ENCODE measurements at places on chromosomes 16 and 17.
A peak's percentile ranks its signal among the peaks of the same experiment; 100 is the strongest.

GRCh38 chr16:30669026-30669902, 11.0 kb downstream of the FBRS start:
- no peak for DNase-seq

DNA sequence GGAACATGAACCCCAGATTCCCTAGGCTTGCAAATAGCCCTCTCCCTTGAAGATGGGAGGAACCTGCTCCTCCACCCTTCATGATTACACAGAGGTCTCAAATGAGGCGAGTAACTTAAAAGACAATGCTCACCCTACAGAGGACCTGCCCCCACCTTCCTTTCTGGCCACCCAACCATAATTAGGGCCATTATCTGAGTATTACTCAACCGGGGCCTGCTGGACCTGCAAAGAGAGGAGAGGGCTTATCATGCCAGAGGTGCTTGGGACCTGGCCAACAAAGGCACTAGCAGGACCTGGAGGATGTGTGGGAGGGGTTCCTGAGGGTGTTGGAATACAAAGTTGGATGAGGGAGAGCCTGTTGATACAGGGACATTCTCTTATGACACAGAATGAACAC, 42.4 kb downstream of the RNF157 start:
- DNase-seq = no peak

DNA sequence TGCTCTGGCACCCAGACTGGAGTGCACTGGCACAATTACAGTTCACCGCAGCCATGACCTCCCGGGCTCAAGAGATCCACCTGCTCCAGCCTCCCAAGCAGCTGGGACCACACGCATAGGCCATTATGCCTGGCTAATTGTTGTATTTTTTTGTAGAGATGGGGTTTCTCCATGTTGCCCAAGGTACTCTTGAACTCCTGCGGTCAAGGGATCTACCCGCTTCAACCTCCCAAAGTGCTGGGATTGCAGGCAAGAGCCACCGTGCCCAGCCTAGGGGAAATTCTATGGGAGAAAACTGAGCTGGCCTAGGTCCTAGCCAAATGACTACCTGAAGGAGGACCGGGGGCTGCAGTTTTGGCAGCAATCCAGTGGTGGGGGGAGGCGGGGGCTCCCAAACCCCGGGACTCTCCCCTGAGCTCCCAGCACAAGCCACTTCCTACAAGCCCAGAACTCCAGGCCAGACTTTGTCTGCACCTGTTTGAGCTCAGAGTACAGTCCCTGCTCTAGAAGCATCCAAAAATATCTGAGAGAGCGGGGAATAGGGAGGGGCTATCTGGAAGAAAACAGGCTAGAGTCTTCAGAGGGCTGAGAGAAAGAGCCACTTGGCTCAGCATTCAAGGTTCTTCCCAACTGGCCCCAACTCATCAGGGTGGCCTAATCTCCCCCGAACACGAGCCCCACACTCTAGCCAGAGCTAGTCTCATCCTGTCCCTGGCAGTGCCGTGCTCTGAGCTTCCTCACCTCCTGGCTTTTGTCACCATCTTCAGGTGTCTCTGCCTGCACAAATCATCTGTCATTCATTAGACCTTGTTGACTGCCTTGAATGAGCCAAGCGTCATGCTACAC, 9.1 kb downstream of the SRL start:
- no peak for DNase-seq

DNA sequence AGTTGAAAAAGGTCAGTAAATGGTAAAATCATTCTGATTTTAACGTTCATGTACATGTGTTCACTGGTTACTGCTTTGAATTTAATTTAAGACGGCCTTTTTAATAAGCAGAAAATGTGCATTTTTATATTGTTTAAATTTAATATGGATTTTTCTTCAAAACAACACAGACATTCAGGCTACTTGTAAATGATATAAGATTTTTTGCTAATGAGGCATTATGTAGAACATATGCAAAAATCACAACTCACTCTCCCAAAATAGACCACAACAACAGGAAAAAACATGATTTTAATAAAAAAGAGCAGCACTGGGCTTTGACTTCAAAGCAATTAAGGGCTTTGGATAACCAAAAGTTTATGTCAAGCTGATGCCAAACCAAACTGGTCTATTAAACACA, 22.3 kb downstream of the RPGRIP1L start:
- no peak for DNase-seq

GRCh38 chr17:43024407-43025289, at the start of gene RND2:
Gene RND2 (plus strand): TSS chr17:43025231. CDS start chr17:43025348, 117 bp downstream.
- DNase-seq = peak; percentile 44

- no peak for DNase-seq
Observed at GRCh38 chr16:24729951-24730815, 732 bp downstream of the TNRC6A start.

GRCh38 chr16:3577302-3577752, at the start of gene NLRC3:
Gene NLRC3 (minus strand): TSS chr16:3577403. CDS start chr16:3565036, 12,367 bp downstream.
- no peak for DNase-seq

DNA sequence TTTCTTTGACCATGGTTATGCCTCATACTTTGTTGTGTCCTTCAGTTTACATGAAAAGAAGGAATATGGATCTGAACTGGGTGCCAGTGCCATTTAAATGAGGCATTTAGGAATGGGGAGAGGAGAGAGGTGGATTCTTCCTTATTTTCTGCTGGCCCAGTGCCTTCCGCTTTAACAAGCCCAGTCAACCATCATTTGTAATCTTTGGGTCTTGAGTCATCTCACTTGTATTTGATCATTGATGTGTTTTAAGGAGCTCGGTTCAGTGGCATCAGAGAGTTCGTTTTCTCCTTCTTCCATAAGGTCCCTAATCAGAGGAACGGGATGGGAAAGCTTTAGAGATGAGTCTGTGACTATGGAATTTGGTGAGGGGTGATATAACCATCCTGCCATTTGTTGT, 334.9 kb downstream of the WWOX start:
- no peak for DNase-seq

DNA sequence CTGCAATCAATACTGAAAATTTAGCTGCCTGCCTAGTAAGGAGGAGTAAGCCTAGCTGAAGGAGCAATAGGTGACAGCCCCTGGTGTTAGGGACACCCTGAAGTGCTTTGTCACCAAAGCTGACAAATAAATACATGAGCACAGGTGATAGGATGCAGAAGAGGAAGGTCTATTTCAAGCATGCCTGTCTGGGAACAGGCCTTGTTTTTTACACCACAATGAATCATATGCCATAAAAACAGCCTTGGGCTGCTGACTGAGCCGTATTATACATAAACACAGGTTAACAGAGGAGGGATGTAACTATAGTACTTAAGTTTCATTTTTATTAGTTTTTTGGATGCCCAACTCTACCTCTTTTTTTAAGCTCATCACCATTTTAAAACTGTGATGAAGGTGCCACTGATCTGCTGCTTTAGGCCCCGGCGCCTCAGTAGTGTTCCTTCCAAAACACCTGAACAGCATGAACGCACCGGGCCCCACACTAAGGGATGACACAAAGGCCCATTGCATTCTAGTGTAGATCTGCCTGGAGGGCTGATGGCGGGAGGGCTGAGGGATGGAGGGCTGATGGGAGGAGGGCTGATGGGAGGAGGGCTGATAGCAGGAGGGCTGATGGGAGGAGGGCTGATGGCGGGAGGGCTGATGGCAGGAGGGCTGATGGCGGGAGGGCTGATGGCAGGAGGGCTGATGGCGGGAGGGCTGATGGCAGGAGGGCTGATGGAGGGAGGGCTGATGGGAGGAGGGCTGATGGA, 150.3 kb downstream of the AATF start:
- DNase-seq = no peak

GRCh38 chr16:66918803-66919568, at the start of gene CDH16:
Gene CDH16 (minus strand): TSS chr16:66918885. CDS start chr16:66918065, 820 bp downstream.
- no peak for DNase-seq

DNA sequence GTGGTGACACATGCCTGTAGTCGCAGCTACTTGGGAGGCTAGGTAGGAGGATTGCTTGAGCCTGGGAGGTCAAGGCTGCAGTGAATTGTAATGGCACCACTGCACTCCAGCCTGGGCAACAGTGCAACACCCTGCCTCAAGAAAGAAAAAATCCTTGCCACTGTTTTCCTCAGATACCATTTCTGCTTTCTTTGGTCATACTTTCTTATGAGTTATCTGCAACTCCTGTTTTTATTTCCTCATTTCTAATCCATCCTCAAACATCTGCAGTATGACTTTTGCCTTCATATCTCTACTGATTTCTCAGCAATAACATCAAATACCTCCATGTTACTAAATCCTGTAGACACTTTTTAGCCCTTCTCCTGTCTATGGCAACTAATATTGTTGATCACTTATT, 3.1 kb upstream of the AP2B1 start:
- DNase-seq = no peak

DNA sequence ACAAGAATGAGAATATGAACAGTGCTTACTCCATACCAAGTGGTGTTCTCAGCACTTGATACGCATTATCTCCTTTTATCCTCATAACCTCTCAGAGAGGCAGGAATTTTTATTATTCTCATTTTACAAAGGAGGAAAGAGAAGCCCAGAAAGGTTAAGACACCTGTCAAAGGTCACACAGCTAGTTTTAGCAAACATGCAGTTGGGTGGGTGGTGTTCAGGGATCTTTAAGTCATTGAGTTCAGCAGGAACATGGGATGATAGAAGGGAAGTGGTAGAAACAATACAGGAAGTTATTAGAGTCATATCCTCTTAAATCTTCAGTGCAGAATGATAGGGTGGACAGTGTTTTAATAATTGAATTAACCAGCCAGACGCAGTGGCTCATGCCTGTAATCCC, 95.4 kb downstream of the IRX3 start:
- no peak for DNase-seq

- no peak for DNase-seq
Observed at GRCh38 chr16:2854700-2855309, 3.2 kb downstream of the PRSS22 start.

DNA sequence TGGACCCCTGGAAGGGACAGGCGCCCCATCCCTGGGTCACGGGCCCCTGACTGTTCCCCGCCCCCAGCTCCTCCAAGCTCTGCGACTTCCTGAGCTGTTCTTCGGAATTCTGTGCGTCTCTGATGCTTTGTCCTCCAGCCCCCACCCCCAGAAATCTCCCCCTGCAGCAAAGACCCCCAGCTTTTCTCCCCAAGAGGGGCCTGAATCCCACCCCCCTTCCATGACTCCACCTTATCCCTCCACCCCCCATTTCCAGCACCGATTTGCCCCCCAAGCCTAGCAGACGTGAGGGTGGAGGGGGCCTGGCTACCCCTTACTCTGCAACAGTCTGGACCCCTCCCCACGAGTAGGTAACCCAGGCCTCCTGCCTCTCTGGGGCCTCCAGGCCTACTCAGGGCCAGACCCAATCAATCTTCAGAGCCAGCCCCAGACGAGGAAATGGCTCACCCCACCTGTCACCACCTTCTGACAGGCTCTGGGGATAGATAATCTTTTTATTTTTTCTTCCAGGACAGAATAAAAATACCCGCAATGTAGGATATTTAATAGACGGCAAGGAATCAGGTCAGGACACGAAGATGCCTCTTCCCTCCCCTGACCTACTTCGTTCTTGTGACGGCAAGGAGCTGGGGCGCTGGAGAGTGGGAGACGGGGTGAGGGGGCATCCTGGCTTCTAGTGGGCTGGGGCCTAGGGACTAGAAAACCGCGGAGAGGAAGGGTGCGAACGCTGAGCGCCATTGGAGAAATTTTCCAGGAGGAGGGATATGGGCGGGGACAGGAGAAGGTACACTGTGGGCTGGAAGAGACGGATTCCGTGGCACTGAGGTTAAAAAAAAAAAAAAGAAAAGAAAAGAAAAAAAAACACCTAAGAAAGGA, 744 bp upstream of the PLXDC1 start:
- no peak for DNase-seq

GRCh38 chr16:23566724-23567123, 9.2 kb downstream of the UBFD1 start:
- DNase-seq = no peak

GRCh38 chr17:75876190-75876937, 2.0 kb downstream of the TRIM47 start:
- no peak for DNase-seq

- no peak for DNase-seq
Observed at GRCh38 chr17:57866319-57866718, 16.5 kb upstream of the MRPS23 start.

GRCh38 chr17:80717720-80718083, 173.1 kb downstream of the RPTOR start:
- DNase-seq = no peak

- no peak for DNase-seq
Observed at GRCh38 chr16:12801511-12802042, 2.1 kb downstream of the CPPED1 start.

DNA sequence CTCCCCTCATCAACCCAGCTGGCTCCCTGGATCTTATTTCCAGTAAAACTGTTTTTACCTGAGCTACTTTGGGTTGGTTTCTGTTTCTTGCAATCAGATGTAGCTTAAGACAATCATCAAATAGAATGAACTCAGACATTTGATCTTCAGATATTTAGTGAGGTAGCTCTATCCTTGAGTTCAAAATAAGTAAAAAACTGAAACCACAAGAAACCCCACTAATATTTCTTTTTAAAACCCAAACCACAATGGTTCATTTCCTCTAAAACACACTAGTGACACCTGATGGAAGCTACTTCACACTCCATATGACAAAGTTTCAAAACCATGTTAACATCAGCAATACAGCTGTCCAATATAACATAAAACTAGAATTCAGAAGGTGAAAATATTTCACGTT, 37.8 kb downstream of the CACNG1 start:
- DNase-seq = no peak

GRCh38 chr17:79732804-79733691, 2.3 kb downstream of the ENPP7 start:
- DNase-seq = no peak

- DNase-seq = no peak
Observed at GRCh38 chr16:57335366-57335765, 23.2 kb upstream of the CCL22 start.

DNA sequence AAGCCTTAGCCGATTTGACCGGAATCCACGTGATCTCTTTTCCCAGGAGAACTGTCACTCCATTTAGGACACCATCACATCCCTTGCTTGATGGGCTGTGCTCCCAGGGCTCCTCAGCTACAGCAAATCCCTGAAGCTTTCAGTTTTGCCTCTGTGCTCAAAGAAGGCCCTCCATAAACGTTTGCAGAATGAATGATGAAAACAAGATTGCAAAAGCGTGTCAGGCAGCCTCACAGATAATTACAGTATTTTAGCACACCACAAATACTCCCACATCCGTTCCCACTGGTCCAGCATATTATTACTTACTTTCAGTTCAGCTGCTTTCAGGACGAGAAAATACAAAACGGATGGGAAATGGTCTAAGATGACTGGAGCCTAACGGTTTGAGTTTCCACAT, 84.6 kb downstream of the USP31 start:
- DNase-seq = no peak

DNA sequence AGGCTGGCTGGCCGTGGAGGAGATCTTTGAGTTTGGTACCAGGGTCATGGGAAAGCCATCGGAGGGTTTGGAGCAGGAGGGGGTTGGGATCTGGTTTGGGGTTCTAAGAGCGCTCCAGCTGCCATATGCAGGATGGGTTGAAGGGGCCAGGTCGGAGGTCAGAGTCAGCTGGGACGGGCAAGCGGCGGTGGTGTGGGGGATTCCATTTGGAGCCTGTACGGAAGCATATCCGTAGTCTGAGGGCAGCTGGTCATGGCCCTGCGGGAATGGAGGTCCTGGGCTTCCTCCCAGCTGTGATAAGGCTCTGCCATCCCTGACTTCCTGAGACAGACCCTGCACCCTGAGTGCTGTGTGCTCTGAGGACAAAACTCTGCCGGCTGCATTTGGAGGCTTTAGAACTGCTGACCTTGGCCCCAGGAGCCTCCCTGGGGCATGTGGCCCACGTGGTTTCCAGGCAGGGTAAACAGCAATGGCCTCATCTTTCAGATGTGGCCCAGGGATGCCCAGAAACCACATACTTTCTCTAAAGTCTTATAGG, 46.5 kb downstream of the ATP2C2 start:
- DNase-seq = no peak
